ENCODE measurements at places on chromosomes 4 and X.

GRCh38 chrX:133171962-133172708 is 46.0 kb downstream of the TFDP3 start:
- DNase-seq: no peak

- no peak for DNase-seq
Measured at GRCh38 chrX:13201605-13202219, 118.1 kb downstream of the ATXN3L start.

DNA sequence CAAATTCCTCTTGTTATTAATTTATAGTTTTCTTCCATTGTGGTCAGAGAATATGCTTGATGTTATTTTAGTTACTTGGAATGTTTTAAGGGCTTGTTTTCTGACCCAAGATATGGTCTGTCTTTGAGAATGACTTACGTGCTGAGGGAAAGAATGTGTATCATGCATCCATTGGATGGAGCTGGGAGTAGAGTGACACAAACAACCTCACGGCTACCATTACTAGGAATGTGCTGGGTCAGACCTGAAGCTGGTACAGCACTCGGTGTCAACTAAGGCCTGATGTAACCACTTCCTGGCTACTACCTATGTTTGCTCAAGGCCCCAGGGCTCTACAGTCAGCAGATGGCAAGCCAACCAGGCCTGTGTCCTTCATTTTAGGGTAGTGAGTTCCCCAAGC is 257.8 kb downstream of the FAT4 start:
- DNase-seq: no peak

- no peak for DNase-seq
Measured at GRCh38 chr4:81314897-81315470, 100.0 kb upstream of the PRKG2 start.

DNA sequence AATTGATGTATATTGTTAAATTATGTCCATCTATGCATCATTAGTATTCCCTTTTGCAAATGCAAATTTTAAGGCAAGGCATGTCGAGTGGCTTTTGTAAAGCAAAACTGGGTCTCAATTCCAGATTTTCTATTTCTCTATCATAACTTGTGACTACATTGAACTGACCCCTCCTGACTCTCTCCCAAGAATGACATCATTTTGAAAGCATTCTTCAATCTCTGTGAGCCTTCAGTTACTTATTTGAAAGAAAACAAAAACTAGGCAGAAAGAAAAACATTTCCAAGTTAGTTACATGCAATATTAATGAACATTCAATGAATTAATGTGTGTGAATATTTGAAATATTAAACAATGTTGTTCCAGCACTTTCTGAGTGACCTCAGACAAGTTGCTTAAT is 314.3 kb upstream of the CLNK start:
- DNase-seq: no peak

- DNase-seq: no peak
Measured at GRCh38 chrX:9048801-9049200, 14.9 kb upstream of the FAM9B start.

DNA sequence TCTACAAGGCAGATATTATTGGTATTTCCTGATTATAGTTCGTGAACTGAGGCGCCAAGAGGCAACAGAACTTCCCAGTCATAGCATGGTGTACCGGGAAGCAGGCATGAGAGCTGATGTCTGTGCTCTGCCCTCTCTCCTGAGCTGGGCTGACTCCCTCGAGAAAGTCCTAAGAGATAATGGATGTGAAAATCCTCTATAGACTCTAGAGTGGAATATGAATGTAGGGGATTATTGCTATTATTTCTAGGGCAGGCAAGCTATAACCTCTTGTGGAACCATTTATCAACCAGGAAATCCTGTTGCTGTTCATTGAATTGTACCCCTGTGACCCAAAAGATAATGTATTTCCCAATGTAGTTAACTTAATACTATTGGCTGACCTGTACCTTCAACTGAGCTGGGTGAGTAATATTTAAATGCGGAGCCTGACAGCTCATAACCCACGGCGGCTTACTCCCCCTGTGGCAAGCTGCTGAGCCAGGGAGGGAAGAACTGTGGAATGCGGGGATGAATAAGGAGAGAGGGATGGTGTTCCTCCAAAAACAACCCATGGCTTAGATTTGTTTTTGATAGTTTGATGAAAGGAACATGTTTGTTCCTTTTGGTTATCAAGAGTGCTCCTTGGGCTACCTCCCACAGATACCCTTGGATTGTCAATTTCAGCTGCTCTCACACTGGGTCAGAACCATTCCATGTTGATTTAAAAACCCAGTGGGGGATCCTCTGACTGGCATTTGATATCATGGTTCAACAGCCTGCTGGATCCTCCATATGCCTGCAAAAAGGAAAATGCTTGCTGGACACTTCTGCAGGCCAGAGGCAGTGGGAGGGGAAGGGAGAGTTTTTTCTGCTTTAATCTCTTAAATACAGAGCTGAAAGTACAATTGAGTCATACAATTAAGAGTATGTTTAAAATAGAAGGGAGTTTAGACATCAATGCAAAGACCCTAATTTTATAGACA is 339.0 kb upstream of the BOD1L1 start:
- DNase-seq: no peak

- no peak for DNase-seq
Measured at GRCh38 chrX:131728295-131729145, 184.6 kb downstream of the OR13H1 start.

GRCh38 chr4:125313497-125313896 is 1.3 kb upstream of the FAT4 start:
- DNase-seq: peak; percentile 83

DNA sequence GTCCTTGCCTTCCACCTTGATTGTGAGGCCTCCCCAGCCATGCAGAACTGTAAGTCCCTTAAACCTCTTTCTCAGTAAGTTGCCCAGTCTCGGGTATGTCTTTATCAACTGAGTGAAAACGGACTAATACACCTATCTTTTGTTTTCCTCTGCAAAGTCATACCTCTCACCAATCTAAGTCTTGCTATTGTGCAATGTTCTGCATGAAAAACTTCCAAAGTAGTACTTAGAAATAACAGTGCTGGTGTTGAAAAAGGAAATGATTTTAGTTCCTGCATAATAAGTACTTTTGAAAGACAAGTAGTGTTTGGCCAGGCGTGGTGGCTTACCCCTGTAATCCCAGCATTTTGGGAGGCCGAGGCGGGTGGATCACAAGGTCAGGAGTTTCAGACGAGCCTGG is 573.5 kb downstream of the ANKRD50 start:
- no peak for DNase-seq

DNA sequence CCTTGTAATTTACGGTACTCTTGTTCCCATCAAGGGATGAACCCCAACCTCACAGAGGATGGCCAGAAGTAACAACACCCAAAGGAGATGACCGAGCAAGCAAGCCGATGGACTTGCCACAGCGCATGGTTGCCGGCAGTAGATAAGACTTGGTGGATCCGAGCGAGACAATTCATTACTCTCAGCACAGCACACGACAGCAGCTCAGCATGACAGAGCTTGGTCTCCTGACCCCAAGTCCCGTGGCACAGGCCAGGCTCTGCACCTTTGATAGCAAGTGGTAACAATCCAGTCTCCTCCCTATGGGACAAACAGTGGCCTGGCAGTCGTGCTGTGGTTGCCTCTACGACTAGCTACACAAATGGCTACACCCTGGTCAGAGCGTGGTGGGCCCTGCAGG is 26.3 kb downstream of the RWDD4 start:
- no peak for DNase-seq

- no peak for DNase-seq
Measured at GRCh38 chr4:185405296-185405999, 8.8 kb downstream of the ANKRD37 start.

DNA sequence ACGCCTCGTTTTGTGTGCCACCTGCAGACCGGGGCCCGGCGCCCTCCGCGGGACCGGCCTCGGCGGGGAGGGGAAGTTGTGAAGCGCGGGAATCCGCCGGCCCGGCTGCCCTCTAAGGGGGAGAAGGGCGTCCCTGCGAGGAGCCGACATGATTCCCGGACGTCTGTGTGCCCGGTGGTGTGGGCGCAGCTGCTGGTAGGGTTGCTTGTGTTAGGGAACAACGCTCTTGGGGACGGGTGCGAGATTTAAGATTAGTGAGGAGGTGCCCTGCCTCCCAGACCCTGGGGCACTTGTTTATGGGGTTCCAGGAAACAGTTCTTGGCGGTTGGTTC is 627 bp downstream of the CDKN2AIP start:
- DNase-seq: no peak

GRCh38 chr4:37936889-37937498 is 23.2 kb upstream of the PTTG2 start:
- DNase-seq: no peak

- peak; percentile 64 for DNase-seq
Measured at GRCh38 chr4:168318266-168318895, at the start of gene DDX60. TSS of gene DDX60 (minus strand) at chr4:168318752. CDS start at chr4:168311259, 7,493 bp downstream.

- no peak for DNase-seq
Measured at GRCh38 chr4:1939664-1940509, 68.7 kb downstream of the NSD2 start.

GRCh38 chrX:112889400-112889799 is 48.8 kb upstream of the AMOT start:
- DNase-seq: no peak

GRCh38 chrX:153926858-153927671 is 1.0 kb upstream of the ARHGAP4 start:
- DNase-seq: no peak

DNA sequence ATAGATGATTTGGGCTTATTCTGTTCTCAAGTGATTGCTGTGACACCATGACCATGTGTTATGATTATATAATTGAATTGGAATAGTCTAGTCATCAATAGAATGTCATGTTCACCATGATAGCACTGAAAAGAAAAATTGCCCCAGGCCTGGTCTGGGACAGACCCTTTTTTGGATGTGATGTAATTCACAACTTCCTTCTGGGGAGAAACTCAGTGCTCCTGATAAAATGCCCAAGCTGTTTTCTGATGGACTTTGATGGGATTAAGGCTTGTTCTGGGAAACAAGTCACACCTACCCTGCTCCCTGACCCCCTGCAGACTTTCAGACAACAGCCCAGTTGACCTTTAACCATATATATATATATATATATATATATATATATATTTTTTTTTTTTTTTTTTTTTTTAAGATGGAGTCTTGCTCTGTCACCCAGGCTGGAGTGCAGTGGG is 65.3 kb downstream of the RHOH start:
- no peak for DNase-seq

DNA sequence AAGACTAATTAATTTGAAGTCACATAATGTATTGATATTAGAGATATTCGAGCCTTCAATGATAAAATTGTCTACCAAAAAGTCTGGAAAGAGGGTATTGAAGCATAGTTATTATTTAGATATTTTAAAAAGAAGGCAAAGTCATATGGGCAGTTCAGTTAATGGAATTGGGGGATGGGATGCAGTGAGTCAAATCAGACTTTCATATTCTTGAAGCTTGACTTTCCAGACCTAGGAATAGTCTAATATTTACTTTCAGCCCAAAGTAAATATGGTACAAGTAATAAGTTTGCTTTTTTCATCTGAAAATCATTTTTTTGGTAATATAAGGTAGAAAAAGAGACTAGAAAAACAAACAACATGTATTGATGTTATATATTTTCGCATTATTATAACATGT is 2017.8 kb downstream of the C4orf33 start:
- no peak for DNase-seq

DNA sequence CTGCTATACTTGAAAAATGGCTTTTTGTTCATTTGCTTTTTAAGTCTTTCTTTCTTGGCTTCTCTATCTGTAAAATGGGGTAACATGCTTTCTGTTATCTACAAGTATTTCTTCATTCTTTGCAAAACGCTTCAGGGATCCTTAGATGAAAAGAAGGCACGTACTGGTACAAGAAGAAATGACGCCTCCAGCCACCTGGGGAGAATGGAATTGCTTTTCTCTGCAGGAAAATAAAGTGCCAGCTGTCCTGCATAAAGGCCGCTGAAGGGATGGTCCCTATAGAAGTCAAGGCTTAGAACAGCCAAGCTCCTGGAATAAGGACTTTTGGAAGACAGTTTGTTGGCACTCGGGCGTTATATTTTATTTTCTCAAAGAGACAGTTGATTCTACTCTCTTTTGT is 210.8 kb upstream of the RASGEF1B start:
- no peak for DNase-seq

DNA sequence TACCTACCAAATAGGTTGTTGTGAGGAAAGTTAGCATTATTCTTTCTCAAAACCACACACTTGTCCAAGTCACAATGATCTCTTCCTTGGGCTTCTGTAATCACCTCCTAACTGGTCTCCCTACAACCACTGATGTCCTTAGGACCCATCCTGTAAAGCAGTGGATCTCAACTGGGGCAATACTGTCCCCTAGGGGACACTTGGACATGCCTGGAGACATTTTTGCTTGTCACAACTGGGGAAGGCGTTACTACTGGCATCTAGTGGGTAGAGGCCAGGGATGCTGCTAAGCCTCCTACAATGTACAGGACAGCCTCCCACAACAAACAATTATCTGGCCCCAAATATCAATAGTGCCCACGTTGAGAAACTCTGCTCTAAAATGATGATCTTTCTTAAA is 118.7 kb upstream of the AP1S2 start:
- no peak for DNase-seq

- DNase-seq: no peak
Measured at GRCh38 chr4:37981844-37982720, 21.9 kb downstream of the PTTG2 start.

DNA sequence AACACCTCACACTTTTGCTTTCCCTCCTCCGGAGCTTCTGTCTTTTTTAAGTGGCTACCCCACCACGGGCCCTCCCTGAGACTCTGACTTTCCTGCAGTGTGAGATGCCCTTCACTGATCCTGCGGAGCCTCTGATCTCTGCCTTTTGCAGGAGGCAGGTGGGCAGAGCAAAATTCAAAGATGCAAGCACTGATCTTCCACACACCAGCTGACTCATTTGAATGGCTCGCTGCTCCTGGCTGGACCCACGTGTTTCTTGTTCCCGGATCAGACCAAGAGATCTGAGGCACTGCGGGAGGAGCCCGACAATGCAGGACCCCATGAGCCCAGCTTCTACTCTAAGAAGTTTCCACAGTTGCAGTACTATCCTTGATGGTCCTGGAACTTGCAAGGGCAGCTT is 1607.9 kb upstream of the TENM3 start:
- no peak for DNase-seq

- no peak for DNase-seq
Measured at GRCh38 chrX:20499763-20500162, 233.1 kb upstream of the RPS6KA3 start.

GRCh38 chr4:145234091-145234706 is 53.8 kb upstream of the OTUD4 start:
- DNase-seq: peak; percentile 48

GRCh38 chr4:121800638-121800960 is 524 bp upstream of the EXOSC9 start:
- no peak for DNase-seq

DNA sequence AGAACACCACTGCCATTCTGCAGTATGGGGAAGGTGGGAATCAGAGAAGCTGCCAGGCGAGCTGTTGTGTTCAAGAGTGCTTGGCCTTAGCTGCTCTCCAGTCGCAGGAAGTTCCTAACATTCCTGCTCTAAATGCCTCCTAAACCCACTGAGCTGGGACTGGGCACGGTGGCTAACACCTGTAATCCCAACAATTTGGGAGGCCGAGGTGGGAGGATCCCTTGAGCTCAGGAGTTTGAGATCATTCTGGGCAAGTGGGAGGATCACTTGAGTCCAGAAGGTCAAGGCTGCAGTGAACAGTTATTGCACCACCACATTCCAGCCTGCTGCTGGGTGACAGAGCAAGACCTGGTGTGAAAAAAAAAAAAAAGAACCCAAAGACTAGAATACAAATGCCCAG is 690.3 kb upstream of the FAM241A start:
- DNase-seq: no peak

- DNase-seq: no peak
Measured at GRCh38 chr4:111957116-111957515, 188.1 kb upstream of the FAM241A start.

GRCh38 chr4:31007858-31008257 is 287.7 kb downstream of the PCDH7 start:
- DNase-seq: no peak

All from right renal pelvis (tissue), 4 donors.